Activated naive CD4-positive, alpha-beta T cell treated with anti-CD3 and anti-CD28 coated beads, Interleukin-2, amount 50 U/mL, for 72 hours (primary cell): ENCODE measurements at places on chromosomes 11 and 22.

DNA sequence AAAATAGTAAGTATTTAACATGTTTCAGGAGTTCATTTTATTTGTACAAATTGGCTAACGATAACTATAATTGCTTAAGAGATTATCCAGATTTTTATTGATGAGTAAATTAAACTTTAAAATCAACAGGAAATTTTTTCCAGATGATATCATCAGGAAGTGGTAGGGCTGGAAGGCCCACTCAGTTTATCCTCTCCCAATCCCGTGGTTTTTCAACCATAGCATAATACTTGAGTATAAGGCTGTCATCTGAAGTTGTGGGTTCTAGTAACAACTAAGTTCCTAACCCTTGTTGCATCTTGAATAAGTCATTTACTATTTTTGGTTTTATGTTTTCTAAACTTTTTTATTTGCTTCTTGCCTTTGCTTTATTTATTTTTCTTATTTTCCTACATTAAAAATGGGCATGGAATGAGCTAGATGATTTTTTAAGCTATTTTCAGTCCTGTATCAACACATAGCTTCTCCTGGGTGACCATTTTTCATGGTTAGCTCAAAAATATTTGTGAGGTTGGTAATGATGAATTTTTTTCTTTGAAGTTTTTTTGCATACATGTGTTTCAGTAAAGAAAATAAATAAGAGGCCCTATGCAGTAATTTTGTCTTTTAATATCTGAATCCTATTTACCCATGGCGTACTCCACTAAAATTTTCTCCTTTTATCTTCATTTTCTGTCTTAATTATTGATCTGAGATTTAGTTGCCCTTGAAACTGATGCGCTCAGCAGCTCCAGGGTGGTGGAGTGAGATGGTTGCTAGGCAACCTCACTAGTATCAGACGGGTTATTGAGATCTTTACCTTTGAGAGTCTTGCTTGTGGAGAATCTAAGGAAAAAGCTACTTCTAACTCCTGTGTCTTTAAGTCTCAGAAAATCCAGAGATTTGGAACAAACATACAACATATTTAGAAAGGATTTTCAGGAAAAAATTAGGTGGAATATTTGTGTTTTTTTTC, 452.0 kb upstream of the CCDC179 start:
- no peak for DNase-seq

DNA sequence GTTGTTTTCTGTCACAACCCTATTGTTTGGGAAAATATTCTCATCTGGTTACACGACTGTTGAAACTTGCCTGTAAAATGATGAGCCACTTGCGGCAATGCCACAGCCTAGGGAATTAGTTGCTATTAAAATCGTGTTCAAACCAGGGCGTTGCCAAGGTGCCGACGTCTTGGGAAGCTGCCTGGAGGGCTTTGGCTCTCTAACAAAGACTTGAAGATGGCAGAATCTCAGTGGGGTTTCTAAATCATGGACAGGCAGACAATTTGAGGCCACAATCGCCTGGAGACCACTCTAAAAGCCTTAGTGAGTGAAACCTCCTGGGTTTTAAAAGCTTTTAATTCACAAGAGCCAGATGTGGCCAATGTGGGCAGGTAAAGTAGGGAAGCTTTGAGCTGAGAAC, 117.2 kb upstream of the BMAL1 start:
- DNase-seq: no peak

- no peak for DNase-seq
Observed at GRCh38 chr22:46106279-46107022, 43.9 kb upstream of the PPARA start.

DNA sequence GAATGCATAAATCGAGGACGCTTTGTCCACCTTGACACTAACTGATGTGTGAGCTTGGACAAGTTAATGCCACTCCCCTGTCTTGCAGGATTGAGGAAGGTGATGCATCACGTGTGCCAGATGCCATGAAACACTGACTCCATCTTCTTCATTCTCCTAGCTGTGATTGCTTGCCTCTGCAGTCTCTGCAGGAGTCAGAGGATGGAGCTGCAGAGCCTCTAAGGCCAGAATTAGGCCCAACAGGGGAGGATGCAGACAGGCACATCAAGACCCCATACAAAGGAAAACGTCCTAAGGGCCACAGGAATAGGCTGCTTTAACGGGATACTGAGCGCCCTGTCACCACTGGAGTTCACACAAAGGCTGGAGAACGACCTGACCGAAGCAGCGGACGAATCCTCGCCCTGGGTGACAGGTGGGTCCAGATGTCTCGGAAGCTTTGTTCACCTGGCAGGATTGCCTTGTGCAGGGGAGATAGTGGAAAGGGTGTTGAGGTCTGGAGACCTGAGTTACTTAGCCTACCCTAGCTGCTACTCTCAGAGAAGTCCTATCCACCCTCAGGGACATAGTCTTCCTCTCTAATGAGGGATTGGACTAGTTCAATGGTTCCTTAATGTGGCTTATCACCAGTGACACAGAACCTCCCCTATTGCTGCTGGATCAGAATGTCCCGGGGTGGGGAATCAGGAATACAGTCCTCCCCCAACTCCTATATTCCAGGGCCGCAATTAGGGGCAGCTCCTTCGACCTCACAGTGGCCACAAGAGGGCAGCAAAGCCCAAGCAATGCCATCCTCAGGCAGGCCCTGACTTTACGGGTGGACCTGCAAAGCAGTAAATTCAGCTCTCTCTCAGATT, 32.4 kb downstream of the DBX1 start:
- peak; percentile 76 for DNase-seq

DNA sequence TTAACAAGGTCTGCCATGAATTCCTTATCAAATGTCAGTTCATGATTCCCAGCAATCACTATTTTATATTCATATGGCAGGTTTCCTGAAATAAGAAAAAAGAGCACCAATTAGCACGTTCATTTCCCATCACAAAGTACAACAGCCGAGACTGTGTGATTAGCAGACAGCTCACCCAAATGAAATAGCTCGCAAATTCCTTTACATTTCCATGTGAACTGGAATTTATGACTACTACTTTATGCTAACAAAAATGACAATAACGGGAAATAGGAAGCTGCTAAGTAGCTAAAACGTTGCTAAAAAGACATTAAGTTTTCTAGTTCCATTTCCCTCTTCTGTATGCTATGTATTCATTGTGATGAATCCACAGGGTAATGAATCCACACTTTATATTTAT, 90.7 kb downstream of the MPPED2 start:
- DNase-seq: no peak

GRCh38 chr11:29989174-29989970, 27.5 kb downstream of the KCNA4 start:
- no peak for DNase-seq

DNA sequence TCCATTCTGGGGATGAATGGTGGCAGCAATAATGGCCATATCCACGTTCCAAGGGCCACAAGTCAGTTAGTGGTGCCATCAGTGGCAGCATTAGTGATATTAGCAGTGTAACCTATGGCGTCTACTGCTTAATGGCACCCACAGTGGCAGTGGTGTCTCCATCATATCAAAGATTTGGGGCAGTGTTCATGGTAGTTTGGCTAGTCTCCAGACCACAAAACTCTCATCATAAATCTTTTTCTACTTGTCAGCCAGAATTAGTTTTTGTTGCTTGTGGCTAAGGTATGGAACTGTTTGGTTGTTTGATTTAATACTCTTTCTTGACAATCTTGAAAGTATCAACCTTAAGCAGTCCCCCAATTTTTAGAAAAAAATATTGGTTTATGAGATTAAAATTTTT, 45.1 kb upstream of the DEUP1 start:
- DNase-seq: no peak

- DNase-seq: no peak
Observed at GRCh38 chr11:35049859-35050531, 89.0 kb upstream of the CD44 start.

DNA sequence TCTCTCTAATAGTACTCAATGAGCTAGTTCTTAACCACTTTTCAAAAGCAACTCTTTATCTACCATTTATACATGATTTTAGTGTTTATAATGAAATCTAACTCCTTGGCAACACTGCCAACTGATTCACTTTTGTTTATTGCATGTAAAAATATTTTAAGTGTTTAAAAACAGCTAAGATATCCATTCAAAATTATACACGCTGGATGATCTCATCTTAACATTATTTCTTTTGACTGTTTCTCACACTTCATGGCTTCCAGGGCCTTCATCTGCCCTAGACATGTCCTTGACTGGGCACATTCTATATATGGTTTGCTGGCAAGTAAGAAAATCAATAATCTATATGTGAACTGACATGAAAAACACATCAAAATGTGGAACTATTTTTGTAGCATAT, 414.6 kb upstream of the LUZP2 start:
- no peak for DNase-seq

DNA sequence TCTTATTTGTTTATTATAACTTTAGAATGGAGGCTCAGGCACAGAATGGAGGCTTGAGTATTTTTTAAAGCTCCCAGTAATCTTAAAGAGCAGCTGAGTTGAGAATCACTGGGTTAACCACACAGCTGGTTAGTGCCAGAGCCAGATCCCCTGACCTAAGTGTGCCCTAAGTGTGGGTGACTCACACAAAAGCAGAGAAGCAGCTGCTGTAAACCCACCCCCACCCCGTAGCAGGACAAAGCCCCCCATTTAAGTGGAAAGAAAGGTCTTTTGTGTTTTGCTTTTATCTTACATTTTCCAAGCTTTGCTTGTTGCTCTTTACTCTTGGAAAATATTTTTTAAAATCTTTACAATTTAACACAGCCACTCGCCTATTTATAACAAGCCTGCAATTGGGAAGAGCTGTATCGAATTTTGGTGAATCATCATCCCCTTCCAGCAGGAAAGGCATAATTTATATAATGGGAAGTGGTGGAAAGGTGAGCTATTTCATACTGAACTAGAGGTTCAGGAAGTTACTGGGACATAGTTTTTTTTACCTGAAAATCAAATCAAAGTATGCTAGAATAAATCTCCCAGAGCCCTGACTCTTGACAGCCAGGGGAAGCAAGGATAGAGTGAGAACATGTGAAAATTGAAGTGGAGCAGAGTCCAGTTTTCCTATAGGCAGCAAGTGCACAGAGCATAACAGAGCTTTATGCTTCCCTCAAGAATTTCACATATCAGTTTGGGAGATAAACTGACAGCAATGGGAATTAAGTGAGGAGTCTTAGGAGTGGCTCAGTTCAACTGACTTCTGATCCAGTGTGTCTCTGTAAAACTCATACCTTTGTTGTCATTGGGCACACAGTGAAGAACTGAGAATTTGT, 405.7 kb downstream of the AASDHPPT start:
- no peak for DNase-seq

- no peak for DNase-seq
Observed at GRCh38 chr11:114466742-114467141, 27.5 kb downstream of the REXO2 start.

GRCh38 chr11:92475819-92476218, 251.2 kb downstream of the FAT3 start:
- DNase-seq: no peak

- no peak for DNase-seq
Observed at GRCh38 chr11:10669258-10670033, 24.1 kb downstream of the IRAG1 start.

GRCh38 chr11:5291207-5291838, 10.4 kb downstream of the OR51B4 start:
- DNase-seq: no peak

GRCh38 chr11:59184691-59185339, 12.9 kb downstream of the DTX4 start:
- no peak for DNase-seq

DNA sequence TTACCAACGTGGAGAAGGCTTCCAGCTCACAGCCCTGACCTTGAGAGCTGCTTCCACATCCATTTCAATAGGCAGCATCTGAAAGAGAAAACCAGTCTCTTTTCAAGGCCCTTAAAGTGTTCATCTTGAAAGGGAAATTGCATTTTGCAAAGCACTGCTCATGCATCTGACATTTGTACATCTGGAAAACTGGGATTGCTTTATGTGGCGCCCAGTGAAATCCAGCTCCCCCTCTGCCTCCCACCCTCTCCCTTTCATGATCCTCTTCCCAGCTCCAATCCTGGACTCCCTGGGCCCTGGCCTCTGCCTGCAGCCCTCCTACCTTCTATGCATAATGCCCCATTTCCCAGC, 17.4 kb downstream of the TP53AIP1 start:
- no peak for DNase-seq
